ENCODE measurements at places on chromosomes 16 and 17.
A peak's percentile ranks its signal among the peaks of the same experiment; 100 is the strongest.

- DNase-seq = no peak
Measured at GRCh38 chr17:17748179-17748578, 66.9 kb downstream of the RAI1 start.

GRCh38 chr16:85752511-85753420, 1.9 kb upstream of the C16orf74 start:
- DNase-seq = peak; percentile 85

- DNase-seq = no peak
Measured at GRCh38 chr17:39834017-39834416, 30.1 kb downstream of the IKZF3 start.

DNA sequence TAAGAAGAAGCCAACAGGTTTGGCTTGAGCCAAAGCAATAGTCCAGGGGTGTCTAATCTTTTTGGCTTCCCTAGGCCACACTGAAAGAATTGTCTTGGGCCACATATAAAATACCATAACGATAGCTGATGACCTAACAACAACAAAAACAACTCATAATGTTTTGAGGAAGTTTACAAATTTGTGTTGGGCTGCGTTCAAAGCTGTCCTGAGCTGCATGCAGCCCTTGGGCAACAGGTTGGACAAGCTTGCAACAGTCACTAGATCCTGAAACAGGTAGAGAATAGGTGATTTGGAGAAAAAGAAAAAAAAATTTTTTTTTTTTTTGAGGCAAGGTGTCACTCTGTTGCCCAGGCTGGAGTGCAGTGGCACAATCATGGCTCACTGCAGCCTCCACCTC, 4.5 kb downstream of the CRYBA1 start:
- no peak for DNase-seq
